Esophagus squamous epithelium (tissue), 5 donors: ENCODE measurements at places on chromosomes 2 and 18.

DNA sequence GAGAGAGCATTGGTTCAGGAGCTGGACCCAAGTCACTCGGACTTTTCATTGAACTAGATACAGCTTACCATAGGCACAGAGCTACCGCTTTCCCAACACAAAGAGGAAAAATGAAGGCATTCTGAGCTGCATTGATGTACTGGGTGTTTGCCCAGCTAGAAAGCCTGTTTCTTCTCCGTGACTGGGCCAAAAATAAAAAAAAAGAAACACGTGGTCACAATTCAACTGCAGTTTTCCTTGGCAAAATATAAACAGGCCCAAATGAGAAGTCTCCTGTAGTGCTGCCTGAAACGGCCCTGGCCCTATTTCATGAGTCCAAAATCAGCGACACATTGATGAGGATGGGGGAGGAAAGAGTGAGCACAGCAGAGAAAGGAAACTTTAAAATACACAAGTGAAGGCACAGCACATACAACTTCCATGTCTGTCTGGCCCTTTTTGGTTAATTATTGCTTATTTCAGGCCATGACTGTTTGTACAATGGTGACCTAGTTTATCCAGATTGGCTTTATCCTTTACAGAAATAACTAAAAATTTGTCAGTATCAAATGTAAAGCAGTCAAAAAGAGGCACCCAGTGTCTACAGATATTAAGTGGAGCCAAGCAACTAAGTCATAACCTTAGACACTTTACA, 179.7 kb downstream of the ICOS start:
- DNase-seq, result no peak

DNA sequence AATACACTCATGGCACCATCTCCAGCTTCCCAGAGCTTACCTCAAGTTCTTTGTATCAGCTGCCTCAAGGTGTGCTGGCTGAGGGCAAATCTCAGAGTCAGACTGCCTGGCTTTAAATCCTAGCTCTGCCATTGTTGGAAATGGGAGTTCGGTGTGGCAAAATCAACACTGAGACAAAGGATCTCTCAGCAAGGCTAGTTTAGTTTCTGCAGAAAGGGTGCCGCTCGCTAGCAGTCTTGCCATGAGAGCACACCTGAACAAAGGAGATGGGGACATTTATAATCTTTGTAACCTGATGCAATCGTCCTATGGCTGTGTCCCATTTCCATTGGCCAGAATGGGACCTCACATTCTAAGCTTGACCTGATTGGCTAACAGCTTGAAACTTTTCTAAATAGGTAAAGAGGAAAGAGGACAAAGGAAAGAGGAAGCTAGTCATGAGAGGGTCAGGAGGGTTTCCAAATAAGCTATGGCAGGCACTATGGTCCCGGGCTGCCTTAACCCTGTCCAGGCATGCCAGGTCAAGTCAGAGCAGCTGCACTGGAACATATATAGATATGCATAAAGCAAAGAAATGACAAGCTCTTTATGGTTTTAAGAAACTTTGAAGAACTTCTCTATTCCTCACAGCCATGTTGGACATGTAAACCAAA, 4.3 kb upstream of the UBE2F start:
- no peak for DNase-seq

DNA sequence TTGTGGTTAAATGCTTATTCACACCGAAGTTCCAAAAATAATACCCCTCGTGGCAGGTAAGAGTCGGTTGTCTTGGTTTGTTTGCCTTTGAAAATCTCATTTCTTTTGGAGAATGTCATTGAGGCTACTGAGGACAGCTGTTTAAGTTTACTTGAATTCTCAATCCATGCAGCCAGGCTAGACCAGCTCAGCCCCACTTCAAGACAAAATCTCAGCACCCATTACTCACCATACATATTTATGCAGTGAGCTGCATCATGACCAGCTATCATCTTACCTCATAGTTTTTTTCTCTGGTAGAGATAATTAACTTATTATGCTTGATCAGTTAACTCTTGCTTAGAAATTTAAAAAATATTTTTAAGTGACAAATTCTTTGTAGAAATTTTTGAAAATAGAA, 115.9 kb downstream of the HAUS1 start:
- no peak for DNase-seq

GRCh38 chr2:200378652-200379290, 72.3 kb downstream of the SPATS2L start:
- no peak for DNase-seq

DNA sequence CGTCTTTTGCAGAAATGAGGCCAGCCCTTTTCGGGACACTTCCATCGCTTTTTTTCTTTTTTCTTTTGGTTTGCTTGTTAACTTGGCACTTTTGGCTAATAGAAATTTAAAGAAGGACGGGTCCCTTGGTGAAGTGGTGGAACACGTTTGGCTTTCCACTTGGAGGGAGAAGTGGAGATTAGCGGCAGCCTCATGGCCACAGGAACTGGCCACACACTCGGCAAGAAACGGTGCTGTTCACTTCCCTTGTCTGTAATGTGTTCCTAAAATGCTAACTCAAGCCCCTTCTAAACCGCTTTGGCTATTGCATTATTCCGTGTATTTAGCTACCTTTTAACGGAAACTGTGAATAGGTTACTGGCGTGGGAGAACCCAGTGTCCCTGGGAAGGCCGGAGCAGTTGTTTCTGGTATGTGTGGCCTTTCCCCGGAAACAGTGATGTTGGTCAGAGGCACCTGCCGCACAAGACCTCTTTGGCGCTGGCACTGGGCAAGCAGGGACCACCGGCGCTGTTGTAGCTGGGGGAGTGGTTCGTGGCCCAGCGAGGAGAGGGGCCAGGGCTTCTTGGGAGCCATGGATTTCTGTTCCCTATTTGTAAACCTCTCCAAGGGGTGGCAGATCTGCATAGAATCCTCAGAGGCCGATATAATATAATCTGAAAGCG, 981 bp downstream of the RAMP1 start:
- no peak for DNase-seq

DNA sequence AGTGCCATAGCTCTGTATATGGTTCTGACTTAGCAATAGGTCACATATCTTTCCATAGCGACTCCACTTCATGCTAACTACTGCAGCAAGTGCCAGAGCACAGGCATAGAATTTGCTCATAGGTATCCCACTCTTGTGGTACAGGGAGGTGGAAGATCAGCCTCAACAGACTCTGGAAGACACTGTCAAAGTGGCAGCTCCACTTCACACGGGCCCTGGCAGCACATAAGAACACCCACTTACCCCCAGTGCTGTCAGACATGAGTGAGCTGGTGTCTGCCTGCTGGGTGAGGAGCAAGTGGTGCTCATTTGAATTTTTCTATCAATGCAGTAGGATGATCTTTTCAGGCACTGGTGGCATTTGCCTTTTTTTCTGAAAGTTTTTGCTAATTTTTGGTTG, 48.6 kb downstream of the BCL2L11 start:
- DNase-seq, result no peak

- DNase-seq, result no peak
These were observed 16.5 kb downstream of the CNRIP1 start for GRCh38 chr2:68303033-68303901.

DNA sequence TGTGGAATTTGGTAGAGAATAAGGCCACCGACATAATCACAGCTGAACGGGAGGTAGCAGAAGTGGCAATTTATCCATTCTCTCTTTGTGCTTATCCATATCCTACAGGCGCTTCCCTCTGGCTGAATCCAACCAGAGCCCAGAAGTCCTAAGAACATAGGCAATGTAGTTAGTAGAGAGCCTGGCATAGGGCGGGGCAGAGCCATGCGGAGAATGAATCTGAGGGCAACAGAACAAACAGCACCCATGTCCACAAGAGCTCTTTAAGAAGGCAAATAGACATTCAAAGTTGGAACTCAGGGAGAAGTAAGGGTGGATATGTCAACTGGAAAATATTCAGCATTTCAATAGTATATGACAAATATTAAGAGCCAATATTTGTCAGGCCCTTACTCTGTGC, 305.9 kb upstream of the VWC2L start:
- no peak for DNase-seq

- DNase-seq, result no peak
These were observed at the start of gene FOXI3 for GRCh38 chr2:88452565-88452905. TSS of gene FOXI3 (minus strand) at chr2:88452693. CDS start at chr2:88452535, 158 bp downstream.

DNA sequence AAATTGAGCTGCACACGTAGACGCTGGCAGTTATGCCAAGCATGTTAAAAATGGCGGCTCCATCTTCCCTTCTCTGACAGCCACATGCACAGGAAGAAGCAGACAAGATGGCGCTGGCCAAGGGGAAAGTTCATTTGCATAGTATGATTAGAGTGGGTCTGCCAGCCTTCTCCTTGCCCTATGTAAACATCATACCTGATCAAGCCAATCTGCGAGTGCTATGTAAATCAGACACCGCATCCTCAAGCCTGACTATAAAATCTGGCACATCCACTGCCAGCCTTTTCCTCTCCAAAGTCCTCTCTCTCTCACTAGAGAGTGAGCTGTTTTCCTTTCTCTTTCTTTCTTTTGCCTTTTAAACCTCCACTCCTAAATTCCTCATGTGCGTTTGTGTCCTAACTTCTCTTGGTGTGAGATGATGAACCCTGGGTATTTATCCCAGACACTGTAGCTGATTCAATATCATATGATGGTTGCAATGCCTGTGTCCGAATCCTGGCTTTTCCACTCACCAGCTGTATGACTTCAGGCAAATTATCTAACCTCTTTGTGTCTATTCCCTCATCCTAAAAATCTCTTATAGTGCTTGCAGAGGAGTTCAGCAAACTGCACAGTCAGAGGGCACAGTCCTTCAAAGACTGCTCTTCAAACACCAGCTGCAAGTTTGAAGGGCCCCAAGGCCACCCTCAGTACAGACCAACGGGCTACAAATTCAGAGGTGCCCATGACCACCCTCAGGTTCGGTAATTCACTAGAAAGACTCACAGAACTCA, 39.3 kb upstream of the ITSN2 start:
- DNase-seq, result no peak

GRCh38 chr2:3379339-3379646, 201 bp upstream of the TRAPPC12 start:
- DNase-seq, result no peak

DNA sequence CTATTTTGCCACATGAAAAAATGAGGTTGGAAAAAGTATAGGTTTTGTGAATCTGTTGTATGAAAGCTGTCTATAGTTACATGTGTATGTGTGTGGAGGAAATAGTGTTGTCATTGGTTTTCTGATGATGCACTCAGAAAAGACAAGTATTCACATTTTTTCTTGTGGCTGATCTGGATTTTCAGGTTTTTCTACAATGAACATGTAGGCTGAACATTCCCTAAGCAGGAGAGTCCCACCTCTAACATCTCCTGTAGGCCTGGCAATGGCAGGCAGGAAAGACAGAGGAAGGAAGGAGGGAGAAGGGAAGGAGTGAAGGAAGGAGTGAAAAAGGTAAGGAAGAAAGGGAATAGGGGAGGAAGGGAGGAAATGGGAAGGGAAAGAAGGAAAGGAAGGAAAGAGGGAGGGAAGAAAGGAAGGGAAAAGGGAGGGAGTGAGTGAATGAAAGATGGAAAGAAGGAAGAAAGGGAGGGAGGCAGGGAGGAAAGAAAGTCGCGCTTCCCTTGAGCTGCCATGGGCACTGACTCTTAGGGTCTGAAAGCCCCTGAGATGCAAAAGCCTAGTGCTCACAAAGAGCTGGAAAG, 495 bp upstream of the IL36RN start:
- DNase-seq, result no peak

DNA sequence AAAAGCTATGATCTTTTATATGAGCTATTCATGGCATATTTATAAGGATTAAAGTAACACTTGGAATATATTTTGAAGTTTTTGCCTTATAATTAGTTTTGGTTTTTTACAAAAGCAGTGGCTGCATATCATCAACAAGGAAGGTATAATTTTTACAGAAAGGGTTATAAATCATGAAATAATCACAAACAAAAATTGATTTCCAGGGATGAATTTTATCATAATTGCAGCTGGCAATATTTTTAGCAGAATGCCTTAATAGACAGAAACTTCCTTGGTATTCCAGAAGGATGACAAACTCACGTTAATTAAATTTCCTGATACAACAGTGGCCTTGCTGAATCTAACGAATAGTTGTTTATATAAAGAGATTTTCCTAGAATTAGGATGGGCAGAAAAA, 260.5 kb upstream of the SLC39A10 start:
- DNase-seq, result no peak

DNA sequence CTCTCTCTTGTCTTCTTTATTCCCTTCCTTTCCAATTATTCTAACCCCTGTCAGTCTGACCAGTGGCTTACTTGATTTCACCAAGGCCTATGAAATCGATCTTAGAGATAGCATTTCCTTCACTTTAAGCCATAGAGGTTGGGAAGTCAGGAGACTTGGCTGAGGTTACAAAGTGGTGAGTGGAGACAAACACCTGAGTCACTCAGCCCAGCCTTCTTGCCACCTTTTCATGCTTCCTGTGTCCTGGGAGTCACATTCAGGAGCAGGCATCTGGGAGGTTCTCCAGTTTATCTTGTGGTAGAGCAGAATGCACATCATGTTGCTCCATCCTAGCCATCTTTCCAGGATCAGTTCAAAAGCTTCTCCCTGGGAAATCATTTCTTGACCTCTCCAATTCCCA, 59.1 kb downstream of the VSNL1 start:
- DNase-seq, result no peak

- no peak for DNase-seq
These were observed 171.5 kb downstream of the MTCL1 start for GRCh38 chr18:8876887-8877286.

DNA sequence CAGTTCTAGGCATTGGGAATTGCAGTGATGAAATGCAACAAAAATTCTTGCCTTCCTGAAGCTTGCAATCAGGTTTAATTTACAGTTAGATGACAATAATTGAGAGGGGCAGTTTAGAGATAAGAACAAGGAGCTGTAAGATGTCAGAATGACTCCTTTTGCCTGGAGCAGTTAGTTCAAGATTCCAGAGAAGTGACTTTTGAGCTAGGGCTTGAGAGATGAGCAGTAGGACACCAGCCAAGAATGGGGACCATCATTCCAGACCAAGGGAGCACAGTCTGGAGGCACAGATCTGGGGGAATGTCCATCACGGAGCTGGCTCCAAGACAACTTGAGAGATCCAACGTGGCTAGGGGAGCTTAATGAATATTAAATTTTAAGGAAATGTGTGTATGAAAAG, 26.8 kb downstream of the CACNB4 start:
- DNase-seq, result no peak

- no peak for DNase-seq
These were observed 145.6 kb downstream of the ANKRD44 start for GRCh38 chr2:197165020-197165419.

DNA sequence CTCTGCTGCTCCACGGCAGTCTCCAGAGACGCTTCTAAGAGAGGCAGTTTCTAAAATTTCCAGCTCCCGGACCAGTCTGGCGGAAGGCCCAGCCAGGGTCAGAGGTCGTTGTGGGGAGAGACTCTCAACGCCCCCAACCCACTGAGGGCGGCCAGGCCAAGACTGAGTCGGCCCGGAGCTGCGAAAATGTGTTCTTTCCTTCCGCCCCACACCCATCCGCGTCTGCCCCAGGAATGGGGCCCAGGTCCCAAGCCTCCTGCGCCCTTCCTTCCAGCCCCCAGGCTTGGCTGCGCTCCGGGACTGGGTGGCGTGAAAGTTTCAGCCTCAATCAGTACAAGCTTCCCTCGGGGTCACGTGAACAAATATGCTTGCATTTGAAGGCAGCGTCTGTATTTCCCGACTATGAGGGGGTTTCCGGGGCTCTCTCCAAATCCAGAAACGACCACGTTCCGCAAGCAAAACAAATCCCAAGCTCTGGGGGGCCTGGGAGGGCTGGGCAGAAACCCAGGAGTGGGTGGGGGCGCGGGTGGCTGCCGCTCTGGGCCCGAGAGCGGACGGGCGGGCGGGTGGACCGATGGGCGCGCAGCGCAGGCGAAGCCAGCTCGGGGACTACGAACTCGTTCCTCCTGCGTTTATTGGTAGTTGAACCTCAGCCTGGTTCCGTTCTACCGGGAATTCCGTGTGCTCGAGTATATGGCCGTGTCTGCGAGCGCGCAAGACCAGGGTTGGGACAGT, 3.3 kb downstream of the HOXD3 start:
- no peak for DNase-seq

- DNase-seq, result no peak
These were observed 142.0 kb downstream of the TMEM18 start for GRCh38 chr2:535222-535621.
